ENCODE measurements at places on chromosomes 11 and 22. TPM values are rescaled to one million over a fixed set of nuclear protein-coding genes. Genes with fewer than 3 reads are reported as not detected.

SEC14L6 gene
- polyA plus RNA-seq: 0.62 TPM

ALDH3B1 gene
- polyA plus RNA-seq: 5.1 TPM

DMC1 gene
- 5.1 TPM for polyA plus RNA-seq

ZNF70 gene
- 4.8 TPM for polyA plus RNA-seq

KIF18A gene
- 5.0 TPM for polyA plus RNA-seq

TMPRSS13 gene
- polyA plus RNA-seq: 0.09 TPM

C11orf54 gene
- 32.9 TPM for polyA plus RNA-seq

SLC6A5 gene
- polyA plus RNA-seq: not detected

INS gene
- not detected for polyA plus RNA-seq

APOA1 gene
- polyA plus RNA-seq: 3.3 TPM

- peak; percentile 29 for DNase-seq
- H3K27ac ChIP-seq: no peak overlapping the region
- H3K36me3 ChIP-seq: no peaks in the 10 kb centered on the region
- H3K4me3 ChIP-seq: no peak overlapping the region
Measured at GRCh38 chr11:100066399-100066798, 620.7 kb upstream of the ARHGAP42 start.

- H3K27me3 ChIP-seq: peaks cover 34% of the 10 kb centered on the region
- peaks cover 6% of the 10 kb centered on the region for H3K4me1 ChIP-seq
- peak; percentile 41 for DNase-seq
- no peak overlapping the region for H3K4me3 ChIP-seq
- H3K36me3 ChIP-seq: no peaks in the 10 kb centered on the region
Measured at GRCh38 chr22:36806835-36807234, 10.0 kb downstream of the PVALB start.

DNA sequence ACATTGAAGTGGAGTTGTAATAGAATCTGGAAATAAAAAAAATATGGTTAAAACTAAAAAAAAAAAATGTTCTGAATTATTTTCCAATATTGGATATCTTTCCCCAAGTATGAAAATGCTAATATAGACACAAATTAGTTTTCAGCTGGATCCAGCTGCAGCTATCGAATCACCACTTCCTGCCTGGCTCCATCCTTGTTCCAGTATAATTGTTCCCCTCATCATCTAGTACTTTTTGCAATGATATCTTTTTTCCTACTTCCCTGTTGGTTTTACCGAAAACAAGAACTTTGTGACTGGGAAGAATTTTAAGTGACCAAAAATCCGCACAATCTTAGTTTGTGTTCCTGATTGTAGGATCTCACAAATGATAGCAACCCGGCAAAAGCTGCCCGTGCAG, 9.4 kb downstream of the OR4D9 start:
- H3K36me3 ChIP-seq: no peaks in the 10 kb centered on the region
- H3K27ac ChIP-seq: no peak overlapping the region
- H3K27me3 ChIP-seq: no peaks in the 10 kb centered on the region
- H3K4me3 ChIP-seq: no peak overlapping the region
- DNase-seq: no peak
- H3K4me1 ChIP-seq: no peaks in the 10 kb centered on the region

DNA sequence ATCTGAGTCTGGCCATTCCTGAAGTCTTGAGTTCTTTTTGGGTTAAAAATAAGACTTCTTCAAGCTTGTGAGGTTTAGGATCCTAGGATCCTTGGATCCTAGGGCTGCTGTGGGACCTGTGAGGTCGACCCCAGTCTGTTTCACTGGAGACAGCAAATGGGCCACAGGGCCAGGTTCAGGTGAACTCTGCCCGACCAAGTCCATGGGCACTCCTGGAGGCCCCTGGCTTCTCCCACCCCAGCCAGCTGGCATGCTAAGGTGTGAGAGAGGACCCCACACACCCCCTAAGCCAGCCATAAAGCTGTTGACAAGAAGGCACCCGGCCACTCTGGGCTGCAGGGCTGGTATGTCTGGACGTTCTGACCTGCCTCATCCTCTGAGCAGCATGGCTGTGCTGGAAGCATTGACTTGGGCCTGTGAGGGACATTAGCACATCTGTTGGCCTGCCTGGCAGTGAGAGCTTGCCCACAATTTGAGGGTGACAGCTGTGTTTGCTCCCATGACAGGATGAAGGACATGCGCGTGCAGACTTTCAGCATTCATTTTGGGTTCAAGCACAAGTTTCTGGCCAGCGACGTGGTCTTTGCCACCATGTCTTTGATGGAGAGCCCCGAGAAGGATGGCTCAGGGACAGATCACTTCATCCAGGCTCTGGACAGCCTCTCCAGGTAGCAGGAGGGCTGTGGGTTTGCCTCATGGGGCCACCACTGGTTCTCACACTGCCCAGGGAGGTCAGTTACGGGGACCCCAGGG, 16.0 kb downstream of the CLDN5 start:
- H3K27me3 ChIP-seq: no peaks in the 10 kb centered on the region
- H3K4me3 ChIP-seq: no peak overlapping the region
- no peak overlapping the region for H3K27ac ChIP-seq
- no peaks in the 10 kb centered on the region for H3K4me1 ChIP-seq
- no peak for DNase-seq
- peaks cover 7% of the 10 kb centered on the region for H3K36me3 ChIP-seq

- no peak overlapping the region for H3K4me3 ChIP-seq
- no peaks in the 10 kb centered on the region for H3K4me1 ChIP-seq
- no peaks in the 10 kb centered on the region for H3K36me3 ChIP-seq
- H3K27ac ChIP-seq: no peak overlapping the region
Measured at GRCh38 chr22:20899827-20900423, 17.3 kb upstream of the CRKL start.

DNA sequence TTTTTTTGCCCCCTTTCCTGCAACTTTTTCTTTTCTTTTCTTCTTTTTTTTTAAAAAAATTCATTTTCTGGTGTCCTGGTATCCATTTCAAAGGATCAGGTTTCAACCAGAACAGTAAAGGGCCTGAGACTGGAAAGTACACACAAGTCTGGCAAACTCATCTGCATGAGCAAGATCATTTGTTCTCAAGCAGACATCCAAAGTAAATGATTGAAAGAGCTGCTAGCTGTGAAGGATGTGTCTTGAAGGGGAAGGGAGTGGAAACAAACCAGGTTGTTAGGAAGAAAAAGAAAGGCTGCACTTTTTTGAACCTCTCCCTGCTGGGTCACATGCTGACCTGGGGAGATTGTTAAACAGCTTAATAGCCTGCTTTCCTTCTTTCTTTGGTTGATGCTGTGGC, 5.3 kb downstream of the YAP1 start:
- no peak overlapping the region for H3K27ac ChIP-seq
- no peak overlapping the region for H3K4me3 ChIP-seq
- H3K4me1 ChIP-seq: no peaks in the 10 kb centered on the region
- peaks cover 4% of the 10 kb centered on the region for H3K36me3 ChIP-seq
- H3K27me3 ChIP-seq: no peaks in the 10 kb centered on the region
- DNase-seq: peak; percentile 70

GRCh38 chr11:101835506-101836063, 79.2 kb upstream of the CEP126 start:
- H3K36me3 ChIP-seq: no peaks in the 10 kb centered on the region
- no peaks in the 10 kb centered on the region for H3K4me1 ChIP-seq
- H3K27me3 ChIP-seq: no peaks in the 10 kb centered on the region

- no peak overlapping the region for H3K4me3 ChIP-seq
- peak; percentile 60 for DNase-seq
- H3K36me3 ChIP-seq: no peaks in the 10 kb centered on the region
- no peak overlapping the region for H3K27ac ChIP-seq
- H3K4me1 ChIP-seq: no peaks in the 10 kb centered on the region
Measured at GRCh38 chr11:24900514-24900913, 403.7 kb downstream of the LUZP2 start.

GRCh38 chr11:70509476-70509875, 111.1 kb downstream of the CTTN start:
- H3K4me1 ChIP-seq: peaks cover 33% of the 10 kb centered on the region
- H3K4me3 ChIP-seq: no peak overlapping the region
- peaks cover 8% of the 10 kb centered on the region for H3K27me3 ChIP-seq
- DNase-seq: no peak

DNA sequence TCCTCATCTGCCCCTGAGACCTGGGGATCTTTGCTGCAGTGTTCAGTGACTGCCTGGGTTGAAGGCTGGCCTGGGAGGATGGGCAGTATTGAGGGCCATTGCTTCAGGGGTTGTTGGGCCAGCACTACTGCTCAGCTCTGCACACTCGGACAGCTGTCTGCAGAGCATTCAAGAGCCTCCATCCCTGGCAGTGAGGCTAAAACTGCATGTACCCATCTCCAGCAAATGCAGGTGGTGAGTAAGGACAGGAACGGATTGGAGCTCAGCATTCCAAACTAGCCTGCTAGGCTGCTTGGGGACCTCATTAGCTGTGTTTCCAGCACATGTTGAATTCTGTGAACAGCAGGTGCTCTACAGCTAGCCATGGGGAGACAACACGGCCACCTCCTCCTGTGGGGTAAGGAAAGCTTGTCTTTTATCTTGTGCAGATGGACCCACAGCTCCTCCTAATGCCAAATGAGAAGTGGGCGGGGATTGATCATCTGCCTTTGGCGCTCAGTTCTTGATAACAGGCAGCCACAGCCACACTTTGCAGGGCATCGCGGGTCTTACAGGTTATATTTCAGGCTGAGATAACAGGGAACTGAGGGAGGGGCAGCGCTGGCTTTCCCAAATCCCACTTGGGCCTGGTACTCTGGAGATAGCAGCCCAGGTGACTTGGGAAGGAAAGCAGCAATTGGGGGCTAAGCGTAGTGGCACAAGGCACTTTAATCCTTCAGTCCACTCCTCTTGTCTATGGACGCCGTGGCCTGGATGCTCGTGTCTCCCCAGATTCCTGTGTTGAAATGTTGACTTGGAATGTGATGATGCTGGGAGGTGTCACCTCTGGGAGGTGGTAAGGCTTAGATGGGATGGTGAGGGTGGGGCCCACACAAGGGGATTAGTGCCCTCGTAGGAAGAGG, 254.5 kb upstream of the B3GAT1 start:
- H3K4me1 ChIP-seq: peaks cover 4% of the 10 kb centered on the region
- no peak overlapping the region for H3K4me3 ChIP-seq
- DNase-seq: no peak
- peaks cover 44% of the 10 kb centered on the region for H3K27me3 ChIP-seq
- H3K27ac ChIP-seq: no peak overlapping the region
- no peaks in the 10 kb centered on the region for H3K36me3 ChIP-seq

Measured in muscle of leg (tissue), 16 donors.